ENCODE measurements at places on chromosomes 1 and 21. TPM values are rescaled to one million over a fixed set of nuclear protein-coding genes. Genes with fewer than 3 reads are reported as not detected.

Gene RHBDL2
- not detected for total RNA-seq

- DNase-seq, result no peak
Measured at GRCh38 chr1:19340387-19340937, 28.3 kb downstream of the SLC66A1 start.

DNA sequence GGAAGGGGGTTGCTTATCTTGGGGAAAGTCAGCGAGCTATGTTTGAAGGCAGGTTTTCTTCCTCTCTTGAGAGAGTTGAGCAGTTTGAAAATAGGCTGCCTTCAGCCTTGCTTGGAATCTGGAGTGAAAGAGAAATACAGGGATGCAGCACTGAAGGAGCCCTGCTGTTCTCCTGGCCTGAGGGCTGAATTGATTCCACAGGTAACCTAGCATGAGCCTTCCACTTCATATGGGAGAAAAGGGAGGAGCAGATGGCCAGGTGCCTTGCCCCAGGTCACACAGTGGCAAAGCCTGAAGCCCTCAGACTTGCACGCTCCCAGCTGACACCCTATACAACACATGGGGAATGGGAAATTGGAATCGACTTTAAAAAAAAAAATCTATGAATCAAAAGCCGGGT, 88.0 kb upstream of the WLS start:
- DNase-seq, result no peak

DNA sequence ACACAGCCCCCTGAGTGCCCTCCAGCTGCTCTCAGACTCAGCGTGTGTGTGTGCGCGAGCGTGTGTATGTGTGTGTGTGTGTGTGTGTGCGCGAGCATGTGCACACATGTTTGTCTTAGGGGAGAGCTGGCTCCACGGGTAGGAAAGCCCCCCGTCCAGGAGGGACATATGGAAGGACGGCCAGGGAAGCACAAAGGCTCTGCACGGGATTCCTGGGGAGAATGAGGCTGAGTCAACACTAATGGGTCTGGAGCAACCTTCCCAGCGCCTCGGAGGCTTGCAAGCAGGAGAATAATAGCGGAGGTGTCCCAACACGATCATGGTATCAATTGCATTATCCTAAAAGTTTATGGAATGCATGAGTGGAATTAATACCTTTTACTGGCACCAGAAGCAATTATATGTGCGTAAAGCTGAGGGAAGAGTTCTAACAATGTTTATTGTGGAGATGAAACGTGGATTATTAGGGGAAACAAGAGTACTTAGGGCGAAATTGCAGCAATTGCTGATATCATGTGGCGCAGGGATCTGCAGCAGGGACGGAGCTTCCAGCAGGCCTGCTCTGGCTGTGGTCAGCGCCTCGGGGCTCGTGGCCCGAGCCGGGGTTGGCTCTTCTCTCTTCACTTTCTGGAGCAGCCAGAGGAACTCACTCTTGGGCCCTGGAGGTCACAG, 40.3 kb upstream of the CCDC27 start:
- no peak for DNase-seq

Gene KRTAP19-2
- not detected for total RNA-seq

Gene SERTAD4
- 0.48 TPM for total RNA-seq

- no peak for DNase-seq
Measured at GRCh38 chr21:41227357-41228005, 59.5 kb downstream of the BACE2 start.

Gene KAZN
- 2.3 TPM for total RNA-seq

DNA sequence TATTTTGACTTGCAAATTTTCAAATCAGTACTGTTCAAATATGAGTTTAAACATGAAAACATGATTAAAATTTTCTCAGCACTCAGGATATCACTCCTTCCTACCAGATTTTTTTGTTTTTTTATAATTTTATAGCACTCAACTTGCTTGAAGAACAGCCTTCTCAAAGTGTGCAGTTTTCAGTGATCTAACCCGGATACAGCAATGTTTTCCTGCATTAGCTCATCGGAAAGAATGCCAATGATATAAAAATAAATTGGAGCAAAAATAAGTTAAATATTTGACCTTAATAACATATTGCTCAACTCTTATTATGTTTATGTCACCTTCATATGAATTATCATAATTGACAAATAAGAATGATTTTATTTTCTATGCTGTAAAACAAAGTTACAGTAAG, 766.8 kb downstream of the USP25 start:
- no peak for DNase-seq

Gene RGS13
- not detected for total RNA-seq

Gene NPHS2
- total RNA-seq, result not detected

DNA sequence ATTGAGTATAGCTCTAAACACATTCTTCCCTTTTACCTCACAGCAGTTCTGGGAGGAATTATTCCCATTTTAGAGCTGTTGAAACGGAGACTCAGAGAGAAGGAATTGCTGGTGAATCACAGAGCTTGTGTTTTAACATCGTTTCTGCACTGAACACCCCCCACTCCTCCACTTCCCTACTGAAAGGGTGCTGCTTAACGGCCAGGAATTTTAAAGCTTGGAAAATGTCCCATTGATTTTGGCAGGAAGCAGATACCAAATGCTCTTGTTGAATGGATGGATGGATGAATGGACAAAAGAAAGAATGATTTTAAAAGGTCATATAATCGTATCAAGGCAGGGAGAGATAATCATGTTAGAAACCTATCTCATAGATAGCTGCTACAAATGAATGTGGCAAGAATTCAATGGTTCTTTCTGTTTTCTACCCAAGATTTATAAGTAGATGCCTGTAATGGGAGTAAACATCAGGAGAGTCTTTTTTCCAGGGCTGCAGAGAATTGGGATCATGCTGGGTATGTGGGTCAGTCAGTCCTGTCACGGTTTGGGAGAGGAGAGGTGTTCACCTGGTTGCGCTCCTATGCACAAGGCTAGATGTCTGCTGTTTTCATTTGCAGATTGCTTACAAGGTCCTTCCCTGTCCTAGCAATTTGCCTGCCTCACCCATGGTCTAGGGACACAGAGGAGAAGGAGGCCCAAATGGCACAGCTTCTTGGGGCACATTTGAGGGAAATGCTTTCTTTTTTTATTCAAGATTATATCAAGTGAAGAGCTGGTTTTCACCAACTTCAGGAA, 19.0 kb downstream of the FAM163A start:
- no peak for DNase-seq

DNA sequence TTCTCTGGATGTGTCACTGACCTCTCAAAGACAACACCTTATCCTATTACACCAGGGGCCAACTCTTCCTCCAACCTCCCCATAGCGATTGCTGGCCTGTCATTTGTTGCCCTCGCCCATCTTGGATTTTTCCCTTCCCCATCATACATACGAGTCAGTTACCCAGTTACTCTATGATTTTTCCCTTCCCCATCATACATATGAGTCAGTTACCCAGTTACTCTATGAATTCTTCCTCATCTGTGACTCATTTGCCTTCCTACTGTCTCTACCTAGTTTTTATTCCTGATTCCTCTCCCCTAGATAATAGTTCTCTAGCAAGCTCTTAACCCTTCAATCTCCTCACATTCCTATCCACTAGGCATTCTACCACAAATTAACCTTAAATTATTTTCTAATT, 178.8 kb downstream of the NR5A2 start:
- DNase-seq, result no peak

Gene CFHR5
- total RNA-seq, result not detected

DNA sequence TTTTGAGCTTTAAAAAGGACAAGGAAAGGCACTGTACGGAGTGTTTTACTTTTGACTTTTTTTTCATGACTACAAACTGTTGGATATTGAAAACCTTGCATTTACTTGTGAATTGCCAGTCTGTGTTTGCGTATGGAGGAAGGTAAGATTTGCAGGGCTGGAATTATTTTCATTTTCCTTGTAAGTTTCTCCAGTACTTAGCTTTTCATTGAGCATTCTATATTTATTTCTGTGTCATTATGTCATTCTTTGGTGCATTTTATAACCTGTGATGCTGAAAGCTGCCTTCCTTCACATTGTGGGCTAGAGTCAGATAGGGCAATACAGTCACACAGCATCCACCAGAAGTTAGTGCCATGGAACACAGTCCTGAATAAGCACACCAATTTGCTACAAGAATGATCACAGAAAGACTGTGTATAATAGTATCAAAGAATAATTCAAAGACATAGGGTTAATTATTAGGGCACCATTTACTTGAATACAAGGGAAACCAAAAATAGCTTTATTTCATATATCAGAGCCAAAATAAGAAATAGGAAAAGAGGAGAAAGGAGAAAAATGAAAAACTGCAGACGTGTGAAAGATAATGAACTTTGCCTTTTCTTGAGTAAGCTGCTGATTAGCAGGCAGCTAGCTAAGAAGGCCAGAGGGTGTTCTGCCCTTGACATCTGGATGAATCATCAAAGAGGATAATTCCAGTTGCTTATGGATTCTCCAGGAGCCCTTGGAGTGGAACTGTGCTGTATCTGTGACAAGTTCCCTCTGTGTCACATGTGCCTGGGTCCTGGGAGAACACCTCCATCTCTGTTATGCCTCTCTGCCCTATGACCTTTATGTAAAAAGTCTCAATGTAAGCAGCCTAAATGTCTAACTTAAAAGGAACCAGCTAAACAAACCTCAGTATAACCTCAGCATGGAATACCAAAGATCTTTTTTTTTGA, 8.0 kb upstream of the FAM20B start:
- no peak for DNase-seq

- no peak for DNase-seq
Measured at GRCh38 chr1:7373251-7373650, 397.8 kb upstream of the VAMP3 start.

Gene MIXL1
- not detected for total RNA-seq

- DNase-seq, result no peak
Measured at GRCh38 chr1:231683439-231684165, 57.0 kb downstream of the DISC1 start.

- no peak for DNase-seq
Measured at GRCh38 chr1:33573661-33574060, 101.2 kb downstream of the ZSCAN20 start.

GRCh38 chr1:115194506-115194905, 105.2 kb upstream of the TSPAN2 start:
- no peak for DNase-seq

GRCh38 chr1:62109124-62109523, 85.5 kb upstream of the L1TD1 start:
- DNase-seq, result no peak

DNA sequence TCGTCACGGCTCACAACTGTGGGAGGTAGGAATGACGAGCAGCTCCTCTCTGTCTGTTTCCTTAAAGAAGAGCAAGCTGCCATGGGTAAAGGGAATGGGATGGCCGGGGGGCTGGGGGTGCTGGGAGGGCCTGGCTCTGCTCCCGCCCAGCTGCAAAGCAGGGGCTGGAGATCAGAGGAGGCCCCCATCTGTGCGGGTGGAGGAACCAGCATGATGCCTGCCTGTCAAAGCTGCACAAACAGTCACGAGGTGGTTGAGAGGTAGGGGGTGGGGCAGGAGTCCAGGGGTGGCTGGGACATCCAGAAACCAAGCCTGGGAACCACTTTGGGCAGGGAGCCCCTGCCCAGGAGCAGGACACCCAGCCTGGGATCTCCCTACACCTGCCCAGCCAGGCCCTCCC, 12.6 kb downstream of the SLC41A1 start:
- DNase-seq, result no peak

Gene PCNT
- total RNA-seq, result 642 TPM

DNA sequence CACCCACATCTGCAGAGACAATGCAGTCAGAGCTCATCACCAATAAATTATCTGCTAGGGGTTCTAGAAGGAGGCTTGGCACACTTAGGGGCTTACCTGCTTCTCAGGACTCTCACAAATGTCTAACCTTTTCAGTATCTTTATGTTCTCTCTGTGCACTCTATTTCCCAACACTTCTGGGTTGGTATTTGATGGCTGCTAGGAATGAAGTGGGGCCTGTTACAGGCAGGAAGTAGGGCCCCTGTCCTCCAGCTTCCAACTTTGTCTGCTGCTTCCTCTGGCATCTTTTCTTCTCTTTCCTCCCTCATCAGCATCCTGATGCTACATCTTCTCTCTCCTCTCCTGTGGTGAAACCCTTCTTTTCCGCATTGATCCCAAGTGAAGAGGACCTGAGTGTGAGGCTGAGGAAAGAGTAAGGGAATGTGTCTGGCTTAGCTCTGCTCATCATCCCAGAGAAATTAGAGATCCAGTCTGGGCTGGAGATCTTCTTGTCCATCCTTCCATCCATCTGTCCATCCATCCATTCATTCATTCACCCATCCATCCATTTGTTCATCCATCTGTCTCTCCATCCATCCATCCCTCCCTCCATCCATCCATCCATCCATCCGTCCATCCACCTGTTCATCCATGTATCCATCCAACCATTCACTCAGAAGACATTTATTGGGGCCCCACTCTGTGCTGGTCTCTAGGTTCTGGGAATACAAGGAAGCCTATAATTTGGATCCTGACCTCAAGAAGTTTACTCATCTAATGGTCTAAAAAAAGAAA, 2.9 kb upstream of the CSRP1 start:
- no peak for DNase-seq

Gene SERPINC1
- not detected for total RNA-seq

DNA sequence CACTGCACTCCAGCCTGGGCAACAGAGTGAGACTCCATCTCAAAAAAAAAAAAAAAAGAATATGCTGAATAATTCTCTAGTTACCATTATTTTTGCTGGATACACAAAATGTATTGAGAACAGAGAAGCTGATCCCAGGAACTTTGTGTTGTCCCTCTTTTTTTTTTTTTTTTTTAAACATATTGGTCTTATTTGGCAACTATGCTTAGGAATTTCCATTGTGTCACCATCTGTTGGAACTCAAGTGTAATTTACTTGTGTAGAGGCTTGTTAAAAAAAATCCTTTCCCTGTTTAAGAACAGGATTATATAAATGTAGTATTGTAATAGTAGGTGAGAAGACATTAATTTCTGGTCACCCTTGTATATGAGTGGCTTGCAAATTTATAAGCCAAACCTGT, 28.6 kb downstream of the CAMSAP2 start:
- DNase-seq, result no peak

GRCh38 chr1:199204231-199204630, 565.4 kb downstream of the PTPRC start:
- DNase-seq, result no peak

Gene BARHL2
- total RNA-seq, result not detected

DNA sequence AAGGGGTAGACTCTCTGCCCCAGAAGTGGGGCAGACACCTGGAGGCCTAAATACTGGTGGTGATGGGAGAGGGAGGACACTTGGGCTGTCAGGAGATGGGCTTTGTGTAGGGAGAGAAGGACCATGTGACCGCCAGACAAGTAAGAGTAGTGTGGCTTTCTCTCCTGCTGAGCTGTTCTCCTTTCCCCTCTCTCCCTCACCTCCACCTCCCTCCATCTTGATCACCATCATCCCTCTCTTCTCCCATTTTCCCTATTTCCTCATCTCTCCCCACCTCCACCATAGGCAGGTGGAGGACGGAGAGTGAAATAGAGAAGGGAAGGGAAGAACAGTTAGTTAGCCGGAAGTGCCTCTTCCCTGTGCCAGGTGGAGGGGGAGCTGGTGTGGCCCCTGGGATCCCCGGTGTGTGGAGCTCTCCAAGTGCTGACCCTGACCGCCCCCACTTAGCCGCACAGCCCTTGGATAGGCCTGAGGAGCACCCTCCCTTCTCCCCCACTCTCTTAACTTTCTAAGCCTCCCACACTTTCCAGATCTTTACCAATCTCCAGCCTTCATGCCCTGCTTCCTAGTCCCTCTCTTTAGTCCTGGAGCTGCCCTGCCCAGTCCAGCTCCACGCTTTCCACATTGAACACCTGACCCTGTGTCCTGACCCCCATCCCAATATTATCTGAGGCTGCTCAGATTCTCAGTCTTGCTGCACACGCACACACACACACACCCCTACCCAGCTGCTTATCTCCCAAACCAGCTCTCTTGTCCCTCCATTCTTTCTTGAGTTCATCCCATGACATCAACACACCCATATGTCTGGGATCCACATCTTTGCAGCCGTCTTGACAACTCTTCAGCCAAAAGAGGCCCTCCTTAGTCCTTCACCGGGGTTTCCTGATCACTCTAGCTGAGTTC, 1.5 kb downstream of the CELF3 start:
- DNase-seq, result no peak

Data from psoas muscle (tissue), 8 donors.